ENCODE measurements at places on chromosomes 16 and 17.

GRCh38 chr17:71966459-71967313 lies 154.1 kb upstream of the SOX9 start:
- no peak for DNase-seq

GRCh38 chr17:30232824-30233427 lies 2.6 kb downstream of the SLC6A4 start:
- DNase-seq, result no peak

DNA sequence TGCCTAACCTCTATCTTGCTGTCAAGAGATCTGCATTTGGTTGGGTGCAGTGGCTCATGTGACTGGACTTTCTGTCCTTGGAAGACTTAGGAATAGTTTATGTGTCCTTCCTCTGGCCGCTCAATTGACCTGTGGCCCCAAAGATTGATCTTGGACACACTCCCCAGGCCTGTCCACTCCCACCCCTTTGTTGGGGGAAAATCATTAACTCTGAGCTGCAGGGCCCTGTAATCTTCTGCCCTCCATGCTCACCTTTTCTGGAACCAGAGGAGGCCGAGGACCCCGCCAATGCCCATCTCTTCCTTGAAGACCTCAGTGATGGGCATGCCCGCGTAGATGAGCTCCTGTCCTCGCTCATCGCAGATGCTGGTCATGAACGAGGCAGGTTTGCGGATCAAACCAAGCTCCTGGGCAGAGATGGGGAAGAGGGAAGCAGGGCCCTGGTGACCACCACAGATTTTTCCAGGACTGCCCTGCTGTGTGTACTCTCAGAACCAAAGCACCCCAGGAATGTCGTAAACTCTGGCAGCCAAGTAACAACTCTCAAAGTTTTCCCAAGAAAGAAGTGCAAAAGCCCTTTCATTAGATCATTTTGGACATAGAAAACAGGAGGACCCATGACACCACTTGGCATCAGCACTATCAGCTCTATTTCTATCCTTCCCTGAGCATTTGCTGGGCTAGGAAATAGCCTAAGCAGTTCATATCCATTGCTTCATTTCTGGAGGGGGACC lies 8.5 kb upstream of the KLHL11 start:
- DNase-seq, result no peak

- peak; percentile 70 for DNase-seq
These were observed 664 bp upstream of the BCL6B start for GRCh38 chr17:7021993-7022778.

- no peak for DNase-seq
These were observed 13.8 kb downstream of the CHST6 start for GRCh38 chr16:75481475-75481874.

DNA sequence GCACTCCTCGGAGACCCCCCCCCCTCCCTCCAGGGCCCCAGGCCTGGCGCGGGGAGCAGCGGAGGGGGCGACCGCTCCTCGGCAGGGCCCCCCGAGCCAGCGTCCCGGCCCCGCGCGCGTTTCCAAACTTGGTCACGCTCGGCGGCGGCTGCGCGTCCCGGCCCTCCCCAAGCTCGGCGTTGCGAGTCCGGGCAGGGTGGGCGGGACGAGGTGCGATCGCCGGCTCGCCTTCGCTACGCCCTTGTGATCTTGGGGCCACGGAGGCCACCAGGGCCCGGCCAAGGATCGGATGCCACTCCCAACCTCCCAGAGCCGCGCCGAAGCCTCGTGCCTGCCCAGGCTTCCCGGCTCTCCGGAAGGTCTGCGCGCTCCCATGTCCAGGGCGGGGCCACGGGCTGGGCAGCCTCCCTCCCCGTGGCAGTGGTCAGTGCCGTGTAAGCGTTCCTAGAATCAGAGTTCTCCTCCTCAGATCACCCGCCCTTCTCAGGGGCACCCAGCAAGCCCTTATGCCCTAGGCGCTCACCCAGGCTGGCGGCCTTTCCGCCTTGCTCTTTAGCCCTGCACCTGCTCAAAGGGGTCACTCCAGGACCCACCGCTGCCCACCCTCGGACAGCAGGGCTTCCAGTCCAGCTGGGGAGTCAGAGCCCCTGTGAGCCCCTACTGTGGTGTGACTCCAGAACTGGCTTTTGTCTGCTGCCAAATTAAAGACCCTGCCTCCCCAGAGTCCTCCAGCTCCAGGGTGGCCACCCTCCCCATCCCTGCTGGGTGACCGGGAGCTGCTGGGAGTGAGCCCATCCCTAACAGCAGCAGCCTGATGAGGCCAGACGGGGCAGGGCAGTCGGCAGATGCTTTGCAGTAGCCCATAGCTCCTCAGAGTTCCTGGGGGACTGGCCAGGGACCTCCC lies 12.2 kb upstream of the MRPS23 start:
- DNase-seq, result no peak

All from fibroblast of pulmonary artery (primary cell).